ENCODE measurements at places on chromosomes 2 and 18.

- no peak for DNase-seq
Measured at GRCh38 chr18:59461171-59461570, 102.1 kb upstream of the LMAN1 start.

GRCh38 chr2:234964631-234965461 lies 13.0 kb downstream of the SH3BP4 start:
- DNase-seq: no peak

GRCh38 chr18:79497638-79498081 lies 101.9 kb downstream of the NFATC1 start:
- no peak for DNase-seq

GRCh38 chr2:189954989-189955388 lies 107.5 kb downstream of the MSTN start:
- no peak for DNase-seq

DNA sequence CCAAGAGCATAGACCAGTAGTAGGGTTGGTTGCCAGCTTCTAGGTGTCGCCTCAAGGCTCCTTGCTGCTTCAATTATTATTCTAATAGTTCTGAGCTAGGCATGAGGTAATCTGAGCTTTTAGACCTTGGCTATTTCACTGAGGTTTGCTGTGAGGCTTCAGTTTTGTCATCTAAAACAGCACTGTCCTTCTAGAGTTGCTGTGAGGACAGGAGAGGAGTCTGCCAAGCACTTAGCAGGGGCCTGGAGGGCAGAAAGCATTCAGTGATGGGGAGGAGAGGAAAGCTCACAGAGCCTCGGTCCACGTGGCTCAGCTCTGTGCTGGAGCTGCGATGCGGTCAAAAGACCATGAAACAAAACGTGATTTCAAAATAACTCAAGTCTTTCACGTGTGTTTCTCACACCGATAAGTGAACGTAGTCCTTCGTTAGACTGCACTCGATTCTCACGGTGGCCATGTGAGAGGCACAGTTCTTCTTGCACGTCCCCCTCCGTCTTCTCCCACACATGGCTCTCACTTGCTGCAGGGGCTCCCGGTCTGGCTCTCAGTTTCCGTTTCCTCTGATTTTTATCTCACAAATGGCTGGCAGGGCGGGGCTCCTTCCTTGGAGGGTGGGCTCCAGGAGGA lies 113.7 kb downstream of the B3GNT2 start:
- no peak for DNase-seq
